ENCODE measurements at places on chromosomes 12 and 14.

DNA sequence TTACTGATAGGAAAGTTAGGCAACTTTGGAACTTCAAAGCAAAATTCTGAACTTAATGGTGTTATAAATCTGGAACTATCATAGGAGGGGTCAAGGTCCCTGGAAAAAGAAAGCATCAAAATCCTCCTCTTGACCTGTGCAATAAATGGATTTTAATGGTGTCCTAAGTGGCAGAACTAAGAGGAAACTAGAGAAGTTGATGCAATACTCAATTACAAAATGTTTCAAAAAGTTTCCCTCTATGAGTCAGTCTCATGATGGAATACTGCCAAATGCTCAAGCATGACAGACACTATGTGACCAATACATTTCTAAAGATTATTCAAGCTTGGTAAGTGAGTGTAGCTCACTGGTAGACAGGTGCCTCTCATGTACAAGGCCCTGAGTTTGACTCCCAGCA is 47.7 kb upstream of the ERGIC2 start:
- DNase-seq: no peak
- peaks cover 11% of the 10 kb centered on the region for H3K36me3 ChIP-seq
- H3K4me3 ChIP-seq: no peak overlapping the region
- peaks cover 6% of the 10 kb centered on the region for H3K27me3 ChIP-seq
- H3K4me1 ChIP-seq: no peaks in the 10 kb centered on the region
- H3K27ac ChIP-seq: no peak overlapping the region

DNA sequence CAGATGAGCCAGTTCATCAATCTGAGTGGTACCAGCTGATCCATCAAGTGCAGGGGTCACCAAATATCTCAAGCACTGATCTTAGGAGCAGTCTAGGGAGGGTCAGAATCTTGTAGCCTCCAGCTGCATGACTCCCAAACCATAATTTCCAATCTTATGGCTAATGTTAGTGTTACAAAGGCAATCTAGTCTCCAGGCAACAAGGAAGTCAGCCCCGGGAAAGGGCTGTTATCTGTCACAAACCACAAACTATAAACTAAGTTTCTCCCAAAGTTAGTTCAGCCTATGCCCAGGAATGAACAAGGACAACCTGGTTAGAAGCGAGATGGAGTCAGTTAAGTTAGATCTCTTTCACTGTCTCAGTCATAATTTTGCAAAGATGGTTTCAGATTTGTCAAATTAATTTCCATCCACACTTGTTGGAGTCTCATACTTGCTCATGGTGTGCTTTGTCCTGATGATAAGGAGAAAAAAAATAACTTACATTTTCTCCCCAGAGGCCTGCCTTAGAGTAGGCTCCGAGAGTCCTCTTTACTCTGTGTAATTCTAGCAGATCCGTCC is 3.9 kb upstream of the ABHD4 start:
- H3K4me3 ChIP-seq: no peak overlapping the region
- H3K27ac ChIP-seq: no peak overlapping the region
- no peak for DNase-seq
- peaks cover under 1% of the 10 kb centered on the region for H3K27me3 ChIP-seq

- no peak for DNase-seq
- H3K27ac ChIP-seq: no peak overlapping the region
- H3K4me3 ChIP-seq: no peak overlapping the region
- no peaks in the 10 kb centered on the region for H3K4me1 ChIP-seq
Observed at GRCh38 chr14:82379291-82379690, 845.6 kb upstream of the SEL1L start.

- peaks cover 13% of the 10 kb centered on the region for H3K4me1 ChIP-seq
- no peaks in the 10 kb centered on the region for H3K27me3 ChIP-seq
- no peak overlapping the region for H3K4me3 ChIP-seq
- H3K36me3 ChIP-seq: no peaks in the 10 kb centered on the region
- DNase-seq: peak; percentile 80
- 0 out of 2 replicates have a peak overlapping the region, but pooled peaks have one; percentile 11 for H3K27ac ChIP-seq
Observed at GRCh38 chr12:117212563-117213190, 22.4 kb upstream of the FBXO21 start.

DNA sequence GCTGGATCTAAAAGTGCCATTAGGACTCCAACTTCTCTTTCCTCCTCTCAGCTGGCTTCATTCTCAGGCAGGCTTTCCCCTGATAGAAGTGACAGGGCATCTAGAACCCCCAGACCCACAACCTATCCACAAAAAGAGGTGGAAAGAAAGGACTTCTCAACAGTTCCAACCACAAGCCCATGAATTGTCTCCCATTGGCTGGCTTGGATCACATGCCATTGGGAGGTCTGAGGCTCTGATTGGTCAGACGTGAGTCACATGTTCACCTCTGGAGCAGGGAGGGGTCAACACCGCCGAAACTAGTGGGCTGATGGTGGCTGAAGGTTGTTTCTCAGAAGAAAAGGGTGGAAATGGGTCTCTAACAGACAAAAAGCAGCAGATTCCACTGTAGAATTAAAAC is 47.2 kb downstream of the DRAM1 start:
- H3K4me1 ChIP-seq: no peaks in the 10 kb centered on the region
- DNase-seq: no peak
- H3K36me3 ChIP-seq: no peaks in the 10 kb centered on the region
- no peak overlapping the region for H3K27ac ChIP-seq
- H3K4me3 ChIP-seq: no peak overlapping the region

GRCh38 chr14:76675046-76675445 is 86.2 kb upstream of the VASH1 start:
- no peaks in the 10 kb centered on the region for H3K36me3 ChIP-seq
- DNase-seq: no peak
- H3K4me3 ChIP-seq: no peak overlapping the region
- H3K27ac ChIP-seq: no peak overlapping the region
- no peaks in the 10 kb centered on the region for H3K27me3 ChIP-seq
- peaks cover 3% of the 10 kb centered on the region for H3K4me1 ChIP-seq

DNA sequence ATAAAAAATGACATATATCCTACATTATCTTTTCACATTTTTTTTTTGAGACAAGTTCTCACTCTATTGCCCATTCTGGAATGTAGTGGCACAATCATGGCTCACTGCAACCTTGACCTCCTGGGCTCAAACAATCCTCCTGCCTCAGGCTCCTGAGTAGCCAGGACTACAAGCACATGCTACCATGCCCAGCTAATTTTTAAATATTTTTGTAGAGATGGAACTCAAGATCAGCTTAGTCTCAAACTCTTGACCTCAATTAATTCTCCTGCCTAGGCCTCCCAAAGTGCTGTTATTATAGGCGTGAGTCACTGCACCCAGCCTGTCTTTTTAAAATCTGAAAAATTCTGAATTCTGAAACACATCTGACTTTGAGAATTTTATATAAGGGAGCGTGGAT is 241.9 kb upstream of the DCN start:
- no peak overlapping the region for H3K4me3 ChIP-seq
- no peaks in the 10 kb centered on the region for H3K27me3 ChIP-seq
- H3K36me3 ChIP-seq: no peaks in the 10 kb centered on the region
- no peak overlapping the region for H3K27ac ChIP-seq

DNA sequence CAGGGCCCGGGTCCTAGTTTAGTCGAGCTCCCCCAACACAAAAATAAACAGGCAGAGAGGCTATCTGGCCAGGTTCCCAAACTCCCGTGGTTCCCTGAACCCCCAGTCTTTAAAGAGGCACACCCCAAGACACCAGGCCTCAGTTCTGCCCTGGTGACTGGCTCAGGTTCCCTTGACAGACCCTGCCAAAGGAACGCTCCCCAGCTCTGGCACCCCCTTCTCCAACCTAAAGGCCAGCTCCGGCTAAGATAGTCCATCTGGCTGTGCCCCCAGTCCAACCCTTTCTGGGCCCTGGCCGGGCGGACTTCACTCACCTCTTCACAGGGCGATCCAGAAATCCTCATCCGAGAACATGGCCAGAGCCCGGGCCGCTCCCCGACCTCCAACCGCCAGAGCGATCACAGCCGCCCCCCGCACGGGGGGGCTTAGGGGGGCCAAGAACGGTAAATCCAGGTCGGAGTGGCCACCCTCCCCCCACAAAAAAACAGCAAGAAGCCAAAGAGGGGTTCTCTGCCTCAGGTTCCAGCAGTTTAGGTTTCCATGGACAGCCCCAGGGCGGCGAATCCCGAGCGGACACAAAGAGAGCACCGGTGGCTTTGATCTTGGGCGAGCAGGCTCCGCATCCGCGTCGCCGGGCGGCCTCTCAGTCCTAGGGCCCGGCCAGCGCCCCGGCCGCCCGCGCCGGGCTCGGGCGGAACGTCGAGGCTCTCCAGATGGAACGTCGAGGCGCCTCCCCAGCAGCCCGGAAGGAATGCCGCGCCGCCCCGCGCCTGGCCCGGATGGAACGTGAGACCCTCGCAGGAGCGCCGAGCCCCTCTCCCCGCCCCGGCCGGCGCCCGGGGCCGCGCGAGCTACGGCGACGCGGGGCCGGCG is 1.1 kb downstream of the KMT2D start:
- peak overlapping the region; percentile 96 for H3K4me3 ChIP-seq
- peak; percentile 54 for DNase-seq
- H3K27ac ChIP-seq: peak overlapping the region; percentile 44
- no peaks in the 10 kb centered on the region for H3K27me3 ChIP-seq

DNA sequence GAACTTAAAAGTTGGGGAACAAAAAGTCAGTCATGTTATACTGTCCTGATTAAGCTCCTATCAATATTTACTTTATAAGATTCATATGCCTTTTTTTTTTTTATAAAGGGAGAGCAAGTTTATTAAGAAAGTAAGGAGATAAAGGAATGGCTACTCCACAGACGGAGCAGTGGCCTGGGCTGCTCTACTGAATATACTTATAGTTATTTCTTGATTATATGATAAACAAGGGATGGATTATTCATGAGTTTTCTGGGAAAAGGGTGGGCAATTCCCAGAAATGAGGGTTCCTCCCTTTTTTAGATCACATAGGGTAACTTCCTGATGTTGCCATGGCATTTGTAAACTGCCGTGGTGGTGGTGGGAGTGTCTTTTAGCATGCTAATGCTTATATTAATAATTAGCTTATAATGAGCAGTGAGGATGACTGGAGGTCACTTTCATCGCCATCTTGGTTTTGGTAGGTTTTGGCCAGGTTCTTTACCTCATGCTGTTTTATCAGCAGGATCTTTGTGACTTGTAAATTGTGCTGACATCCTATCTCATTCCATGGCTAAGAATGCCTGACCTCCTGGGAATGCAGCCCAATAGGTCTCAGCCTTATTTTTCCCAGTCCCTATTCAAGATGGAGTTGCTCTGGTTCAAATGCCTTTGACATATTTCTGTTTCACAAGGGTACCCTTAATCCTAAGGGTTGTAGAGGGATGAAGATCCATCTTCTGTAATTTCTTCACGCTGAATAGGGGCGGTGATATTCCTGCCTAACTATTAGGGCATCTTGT is 73.9 kb downstream of the OTOGL start:
- H3K27me3 ChIP-seq: no peaks in the 10 kb centered on the region
- H3K4me1 ChIP-seq: peaks cover 8% of the 10 kb centered on the region
- no peaks in the 10 kb centered on the region for H3K36me3 ChIP-seq
- no peak overlapping the region for H3K27ac ChIP-seq

GRCh38 chr12:46124848-46125619 is 134.7 kb upstream of the SCAF11 start:
- H3K27ac ChIP-seq: no peak overlapping the region
- 0 out of 2 replicates have a peak, but pooled peaks cover 3% of the 10 kb centered on the region for H3K4me1 ChIP-seq
- peaks cover 8% of the 10 kb centered on the region for H3K27me3 ChIP-seq
- DNase-seq: peak; percentile 30
- H3K36me3 ChIP-seq: no peaks in the 10 kb centered on the region
- no peak overlapping the region for H3K4me3 ChIP-seq

- H3K27ac ChIP-seq: no peak overlapping the region
- H3K36me3 ChIP-seq: no peaks in the 10 kb centered on the region
- DNase-seq: no peak
- H3K27me3 ChIP-seq: no peaks in the 10 kb centered on the region
Observed at GRCh38 chr14:61551384-61551783, 143.9 kb upstream of the HIF1A start.
